ENCODE measurements at places on chromosomes 2 and 18.

DNA sequence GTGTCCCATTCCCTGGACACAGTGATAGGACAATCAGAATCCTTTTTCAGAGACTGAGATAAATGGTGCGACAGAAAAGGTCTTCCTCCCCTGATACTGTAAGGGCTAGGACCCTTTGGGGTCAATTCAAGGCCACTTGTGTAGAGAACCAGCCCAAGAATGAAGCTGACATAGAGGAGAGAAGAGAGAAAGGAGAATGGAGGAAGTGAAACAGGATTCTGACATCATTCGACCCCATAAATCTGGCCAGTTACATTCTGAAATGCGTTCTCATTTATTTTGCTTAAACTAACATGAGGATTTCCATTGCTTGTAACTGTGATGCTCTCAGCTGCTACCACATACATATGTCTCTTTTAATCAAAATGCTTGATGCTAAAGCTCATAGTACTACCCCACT lies 148.1 kb downstream of the TMEM163 start:
- no peak for DNase-seq

GRCh38 chr2:217162533-217162932 lies 302.7 kb upstream of the TNP1 start:
- DNase-seq = no peak

- DNase-seq = no peak
Measured at GRCh38 chr18:59266886-59267502, 6.3 kb downstream of the RAX start.

DNA sequence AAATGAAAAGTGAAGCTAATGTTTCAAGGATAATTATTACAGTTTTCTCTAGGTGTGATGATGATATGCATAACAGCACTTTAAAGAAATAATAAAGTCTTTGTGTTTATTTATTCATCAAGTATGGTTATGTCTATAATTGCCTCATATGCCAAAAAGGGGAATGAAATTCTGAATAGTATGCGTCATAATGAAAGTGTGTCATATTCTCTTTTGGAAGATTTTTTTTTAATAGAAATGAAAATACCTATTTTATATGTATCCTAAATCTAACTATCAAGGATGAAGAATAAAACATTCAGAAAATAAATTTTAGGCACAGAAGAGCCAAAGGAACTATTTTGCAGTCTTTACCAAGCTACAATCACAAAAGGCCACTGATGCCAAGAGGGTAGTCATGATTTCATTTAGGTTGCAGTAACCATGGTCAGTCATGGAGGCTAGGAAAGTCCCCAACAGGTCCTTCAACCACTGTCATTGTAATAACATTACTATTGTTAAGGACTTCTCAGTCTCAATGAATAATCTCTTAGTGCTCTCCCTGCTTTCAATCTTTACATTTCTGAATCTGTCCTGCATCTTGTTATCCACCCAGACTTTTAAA lies 712.5 kb downstream of the DCDC2C start:
- DNase-seq = no peak

DNA sequence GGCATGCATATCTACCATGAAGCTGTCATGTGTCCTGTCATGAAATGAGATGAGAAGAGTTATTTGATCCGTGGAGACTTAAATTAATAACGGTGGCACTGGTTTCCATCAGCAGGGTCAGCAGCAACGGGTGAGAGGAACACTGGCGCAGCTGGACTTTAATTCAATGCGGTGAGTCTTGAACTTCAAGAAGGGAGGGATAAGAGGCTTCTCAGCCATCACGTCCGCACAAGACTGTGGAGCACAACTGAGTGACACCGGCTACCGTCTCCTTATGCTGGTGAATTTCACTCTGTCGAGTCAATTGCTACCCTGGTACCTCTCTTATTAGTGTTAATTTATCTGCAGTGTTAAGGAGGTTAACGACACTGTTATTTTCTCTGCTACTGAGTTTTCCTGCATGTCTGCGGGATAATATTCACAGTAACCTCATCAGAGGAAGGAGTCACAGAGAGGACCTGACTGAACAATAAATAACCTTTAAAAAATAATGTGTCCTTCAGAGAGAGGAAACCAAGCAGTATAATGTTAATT lies 236.8 kb downstream of the EPHA4 start:
- DNase-seq = no peak

- DNase-seq = no peak
Measured at GRCh38 chr2:156909983-156910382, 347.5 kb upstream of the GALNT5 start.

- DNase-seq = no peak
Measured at GRCh38 chr18:10111191-10111590, 197.4 kb downstream of the VAPA start.

GRCh38 chr18:4236940-4237663 lies 218.0 kb downstream of the DLGAP1 start:
- no peak for DNase-seq

- no peak for DNase-seq
Measured at GRCh38 chr18:1438458-1438910, 533.8 kb downstream of the ADCYAP1 start.

GRCh38 chr2:147548451-147548850 lies 296.4 kb upstream of the ACVR2A start:
- no peak for DNase-seq

- no peak for DNase-seq
Measured at GRCh38 chr2:135149251-135149650, 97.2 kb downstream of the RAB3GAP1 start.

DNA sequence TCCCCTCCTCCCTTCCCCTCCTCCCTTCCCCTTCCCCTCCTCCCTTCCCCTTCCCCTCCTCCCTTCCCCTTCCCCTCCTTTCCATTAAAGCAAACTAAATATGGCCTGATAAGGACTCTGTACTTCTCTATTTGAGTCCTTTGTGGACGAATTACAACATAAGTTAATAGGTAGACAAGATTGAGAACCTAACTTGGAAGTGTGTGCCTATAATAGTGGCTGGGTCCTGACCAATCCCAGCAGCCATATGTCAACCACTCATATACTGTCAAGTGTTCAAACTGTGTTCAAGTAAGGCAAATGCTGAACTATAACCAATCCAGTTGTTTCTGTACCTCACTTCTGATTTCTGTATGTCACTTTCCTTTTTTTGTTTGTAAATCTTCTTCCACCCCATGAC lies 97.1 kb upstream of the RBMS1 start:
- DNase-seq = no peak

DNA sequence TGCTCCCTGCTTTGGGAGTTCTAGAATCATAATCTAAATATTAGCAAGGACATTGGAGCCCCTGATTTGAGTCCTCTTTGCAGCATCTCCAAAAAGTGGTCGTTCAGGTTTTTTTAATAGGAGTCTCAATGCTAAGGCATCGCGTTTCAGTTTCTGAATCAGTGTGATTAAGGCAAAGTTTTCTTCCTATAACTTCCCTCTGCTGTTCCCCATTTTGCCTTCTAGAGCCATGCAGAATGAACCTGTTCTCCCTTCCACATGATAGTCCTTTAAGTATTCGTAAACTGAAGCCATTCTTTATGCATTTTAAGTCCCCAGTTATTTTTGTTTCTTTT lies 159.5 kb downstream of the PTGR3 start:
- DNase-seq = no peak

DNA sequence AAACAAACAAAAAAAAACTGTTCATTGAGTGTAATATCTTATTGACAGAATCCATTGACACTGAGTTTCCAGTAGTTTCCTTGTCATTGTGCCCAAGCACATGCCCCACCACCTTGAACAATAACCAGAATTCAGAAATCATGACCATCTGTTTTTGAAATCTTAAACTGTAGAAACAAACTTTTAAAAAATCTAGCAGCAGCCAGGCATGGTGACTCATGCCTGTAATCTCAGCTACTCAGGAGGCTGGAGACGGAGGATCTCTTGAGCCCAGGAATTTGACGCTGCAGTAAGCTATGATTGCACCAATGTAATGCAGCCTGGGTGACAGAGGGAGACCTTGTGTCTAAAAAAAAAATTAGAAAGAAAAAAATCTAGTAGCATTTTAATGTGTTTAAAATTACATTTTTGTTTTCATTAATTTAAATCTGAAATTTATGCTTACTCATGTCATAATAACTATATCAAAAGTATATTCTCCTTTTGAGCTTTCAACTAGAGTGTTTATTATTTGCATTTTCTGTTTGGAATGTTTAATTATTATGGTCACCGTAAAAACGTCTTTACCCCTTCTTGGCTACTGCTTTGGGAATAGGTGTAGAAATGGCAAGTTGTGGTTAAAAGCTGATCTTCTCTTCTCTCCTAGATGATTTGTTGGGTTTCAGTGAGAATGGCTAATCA lies 25.2 kb upstream of the STON1 start:
- DNase-seq = no peak

- DNase-seq = no peak
Measured at GRCh38 chr2:99806758-99807157, 316.9 kb upstream of the REV1 start.

DNA sequence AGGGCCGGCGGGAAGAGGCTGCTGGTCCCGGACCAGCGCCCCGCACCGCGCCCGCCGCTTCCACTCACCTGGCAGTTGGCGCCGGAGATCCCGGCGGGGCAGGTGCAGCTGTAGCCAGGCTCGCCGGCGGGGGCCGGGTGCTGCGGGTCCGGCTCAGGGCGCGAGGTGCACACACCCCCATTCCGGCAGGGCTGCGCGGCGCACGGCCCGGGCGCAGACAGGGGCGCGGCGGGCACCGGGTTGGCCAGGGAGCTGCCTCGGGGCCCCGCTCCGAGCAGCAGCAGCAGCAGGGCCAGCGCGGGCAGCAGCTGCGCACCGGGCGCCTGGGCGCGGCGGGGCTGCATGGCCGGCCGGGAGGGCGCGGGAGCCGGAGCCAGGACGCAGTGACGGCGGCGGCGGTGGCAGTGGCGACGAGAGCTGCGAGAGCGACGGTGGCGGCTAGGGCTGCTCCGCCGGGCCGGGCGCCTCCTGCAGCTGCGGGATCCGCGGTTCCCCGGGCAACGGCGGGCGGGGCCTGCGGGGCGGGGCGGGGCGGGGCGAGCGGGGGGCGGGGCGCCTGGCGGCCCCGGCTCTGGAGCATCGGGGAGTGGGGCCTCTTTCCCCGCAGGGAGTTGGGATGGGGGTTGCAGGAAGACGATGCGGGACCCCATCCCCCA lies at the start of gene DNER:
Gene DNER (minus strand): TSS at position 476 of the 656 bp plus-strand sequence. CDS start 132 bp downstream, at position 344.
- DNase-seq = no peak

- DNase-seq = no peak
Measured at GRCh38 chr18:51397347-51397962, 200.0 kb upstream of the MEX3C start.

DNA sequence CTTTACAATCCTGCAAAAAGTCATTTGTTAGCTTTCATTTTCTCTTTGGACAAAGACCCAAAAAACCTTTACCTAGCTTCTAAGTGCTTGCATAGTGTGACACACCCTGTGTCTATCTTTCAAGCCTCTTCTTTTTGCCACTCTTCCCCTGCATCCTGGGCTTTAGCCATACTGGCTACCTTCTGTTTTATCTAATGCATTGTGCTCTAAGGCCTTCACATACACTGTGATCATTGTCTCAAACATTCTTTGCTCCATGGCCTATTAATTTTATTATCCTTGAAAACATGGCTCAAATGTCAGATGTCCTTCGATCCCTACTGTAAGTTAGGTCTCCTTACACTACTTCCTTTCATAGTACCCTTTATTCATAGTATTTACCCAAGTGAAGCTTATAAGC lies 84.4 kb downstream of the PIK3C3 start:
- no peak for DNase-seq

DNA sequence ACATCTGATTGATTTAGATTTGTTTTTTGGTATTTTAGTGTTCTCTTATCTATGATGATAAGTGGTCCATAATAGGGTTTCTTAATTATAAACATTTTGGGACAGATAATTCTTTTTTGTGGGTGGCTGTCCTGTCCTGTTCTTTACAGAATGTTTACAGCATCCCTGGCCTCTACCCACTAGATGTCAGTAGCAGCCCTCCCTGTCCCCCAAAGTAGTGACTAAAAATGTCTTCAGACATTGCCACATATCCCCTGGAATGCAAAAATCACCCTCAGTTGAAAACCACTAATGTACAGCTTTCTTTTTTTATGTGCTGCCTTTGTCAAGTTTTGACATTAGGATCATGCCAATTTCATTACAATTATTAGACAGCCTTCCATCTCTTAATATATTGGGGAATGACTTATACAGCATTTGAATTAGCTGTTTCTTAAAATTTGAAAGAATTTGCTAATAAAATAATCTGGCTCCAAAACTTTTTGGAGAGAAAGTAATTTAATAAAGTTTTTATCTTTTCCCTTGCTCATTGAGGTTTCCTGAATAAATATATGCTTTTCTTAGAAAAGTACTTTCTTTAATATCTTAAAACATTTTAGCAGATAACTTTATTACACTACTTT lies 19.5 kb downstream of the WIPF1 start:
- peak; percentile 86 for DNase-seq
